ENCODE measurements at places on chromosomes 6 and 20.

DNA sequence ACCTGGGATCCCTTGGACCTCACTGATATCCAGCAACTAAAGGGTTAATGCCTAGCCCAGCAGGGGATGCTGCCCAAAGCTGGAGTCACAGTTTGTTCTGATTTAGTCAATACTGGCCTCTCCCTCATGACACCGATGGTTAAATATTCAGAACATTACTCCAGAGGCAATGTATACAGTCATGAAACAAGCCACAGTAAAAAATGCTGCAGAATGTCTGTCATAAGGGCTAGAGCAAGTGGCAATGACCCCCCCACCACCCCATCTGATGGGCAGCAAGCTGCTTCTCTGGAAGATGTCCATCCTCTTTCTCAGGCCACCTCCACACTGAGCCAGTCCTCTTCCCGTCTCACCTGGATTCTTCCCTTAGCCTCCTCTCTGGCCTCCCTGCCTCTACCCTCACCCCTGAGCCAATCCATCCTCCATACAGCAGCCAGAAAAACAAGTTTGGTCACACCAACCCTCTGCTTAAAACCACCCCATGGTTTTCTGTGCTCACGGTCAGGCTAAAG is 99.0 kb upstream of the KCNG1 start:
- DNase-seq = no peak

DNA sequence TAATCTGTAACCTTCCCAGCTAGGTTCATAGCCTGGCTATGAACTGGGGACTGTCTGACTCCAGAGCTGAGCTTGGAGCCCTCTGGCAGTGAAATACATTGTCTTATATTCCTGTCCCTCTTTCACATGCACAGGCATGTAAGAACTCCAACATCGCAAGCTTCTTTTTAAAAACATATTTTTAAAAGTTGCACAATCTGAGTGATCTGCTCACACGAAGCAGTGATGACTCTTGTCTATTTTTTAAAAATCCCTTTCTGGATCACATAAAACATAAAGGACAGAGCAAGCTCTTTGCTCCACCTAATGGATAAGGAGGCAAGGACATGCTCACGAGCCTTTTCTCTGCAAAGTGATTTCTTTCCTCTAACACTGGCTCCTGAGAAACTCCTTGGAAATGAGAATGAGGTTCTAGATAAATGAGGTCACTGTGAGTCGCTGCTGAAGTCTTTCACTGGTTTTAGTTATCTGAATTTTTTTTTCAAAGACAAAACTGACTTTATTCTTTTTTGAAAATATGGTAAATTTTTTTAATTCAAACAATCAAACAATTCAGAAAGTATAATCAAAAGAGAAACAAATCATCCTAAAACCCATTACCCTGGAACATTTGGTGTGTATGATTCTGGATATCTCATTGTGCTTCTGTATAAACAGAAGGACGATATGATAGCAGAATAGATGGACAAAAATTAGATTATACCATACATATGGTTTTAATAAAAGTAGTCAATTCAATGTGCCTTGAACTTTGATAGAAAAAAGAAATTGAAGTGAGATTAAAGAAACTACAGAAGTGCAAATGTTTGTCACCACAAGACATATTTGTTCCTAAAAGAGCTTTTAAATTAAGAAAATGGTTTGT is 30.8 kb downstream of the IL20RA start:
- DNase-seq = peak; percentile 57

DNA sequence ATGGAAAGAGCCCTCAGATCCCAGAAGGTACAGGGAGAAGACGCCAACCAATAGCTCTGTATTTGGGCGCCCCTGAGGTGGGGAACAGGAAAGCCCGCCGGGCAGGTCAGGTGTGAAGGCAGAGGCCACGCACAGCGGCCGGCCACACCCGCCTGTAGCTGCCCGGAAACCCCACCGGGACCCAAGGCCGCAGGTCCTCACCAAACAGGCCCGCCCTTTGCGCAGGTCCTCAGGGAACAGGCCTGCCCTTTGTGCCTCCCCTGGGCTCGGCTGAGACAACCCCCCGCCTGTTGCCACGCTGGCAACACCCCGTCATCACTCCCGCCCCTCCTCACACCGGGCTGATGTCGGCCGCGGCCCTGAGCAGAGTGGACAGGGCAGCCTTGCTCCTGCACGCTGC is 44.9 kb upstream of the CHRNA4 start:
- DNase-seq = no peak

DNA sequence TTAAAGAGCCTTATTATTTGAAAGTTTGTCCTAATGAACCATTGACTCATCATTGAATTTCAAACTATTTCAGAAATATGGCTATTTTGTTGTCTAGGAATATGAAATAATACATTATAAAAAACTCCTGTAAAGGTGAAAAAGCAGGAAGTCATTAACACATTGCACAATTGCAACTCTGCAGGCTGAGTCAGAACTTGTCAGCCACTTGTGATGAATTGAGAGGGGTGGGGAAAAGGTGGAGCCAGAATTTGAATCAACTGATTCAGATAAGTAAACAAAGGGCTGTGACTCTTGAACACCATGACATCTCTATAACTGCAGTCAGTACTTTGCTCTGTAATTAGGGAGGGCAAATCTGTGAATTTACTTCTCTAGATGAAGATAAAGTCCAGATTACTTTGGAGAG is 6.0 kb downstream of the C6orf141 start:
- DNase-seq = peak; percentile 81

DNA sequence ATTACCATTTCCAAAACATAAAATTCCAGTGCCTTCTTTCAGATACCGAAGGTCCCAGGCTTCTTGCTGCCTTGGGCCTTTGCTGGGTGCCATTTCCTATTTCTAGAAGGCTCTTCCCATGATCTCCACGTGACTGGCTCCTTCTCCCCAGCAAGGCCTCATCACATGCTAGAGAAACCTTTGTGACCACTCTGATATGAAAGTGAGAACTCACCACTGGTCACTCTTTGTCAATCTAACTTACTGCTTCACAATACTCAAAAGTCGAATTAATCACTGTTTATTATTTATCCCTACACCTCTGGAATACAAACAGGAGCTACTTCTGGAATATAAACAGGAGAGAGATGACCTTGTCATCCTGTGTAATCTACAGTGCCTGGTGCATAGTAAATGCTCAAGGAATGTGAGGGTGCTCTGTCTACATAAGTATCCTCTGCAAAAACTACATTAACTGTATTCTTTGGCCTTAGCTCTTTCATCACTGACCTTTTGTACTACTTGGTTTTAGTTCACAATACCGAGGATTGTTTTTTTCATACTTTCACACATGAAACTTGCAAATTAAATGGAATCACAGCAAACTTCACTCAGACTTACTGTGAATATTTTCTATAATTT is 1.6 kb downstream of the STX7 start:
- DNase-seq = no peak

DNA sequence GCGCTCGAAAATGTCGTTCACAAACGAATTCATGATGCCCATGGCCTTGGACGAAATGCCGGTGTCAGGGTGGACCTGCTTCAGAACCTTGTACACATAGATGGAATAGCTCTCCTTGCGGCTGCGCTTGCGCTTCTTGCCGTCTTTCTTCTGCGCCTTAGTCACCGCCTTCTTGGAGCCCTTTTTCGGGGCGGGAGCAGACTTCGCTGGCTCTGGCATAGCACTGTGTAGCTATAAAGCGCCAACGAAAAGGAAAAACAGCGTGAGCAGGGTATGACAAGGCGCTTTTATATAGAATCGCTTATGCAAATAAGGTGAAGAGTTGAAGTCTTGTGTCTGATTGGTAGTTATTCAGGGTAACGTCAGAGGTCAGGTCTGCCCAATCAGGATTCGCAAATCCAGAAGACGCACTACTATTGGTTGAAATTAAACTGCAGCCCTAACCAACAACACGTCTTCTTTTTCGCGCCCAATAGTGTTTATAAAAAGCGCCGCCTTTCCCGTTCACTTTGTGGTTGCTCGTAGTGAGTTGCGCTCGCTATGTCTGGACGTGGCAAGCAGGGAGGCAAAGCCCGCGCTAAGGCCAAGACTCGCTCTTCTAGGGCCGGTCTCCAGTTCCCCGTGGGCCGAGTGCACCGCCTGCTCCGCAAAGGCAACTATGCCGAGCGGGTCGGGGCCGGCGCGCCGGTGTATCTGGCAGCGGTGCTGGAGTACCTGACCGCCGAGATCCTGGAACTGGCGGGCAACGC is 114.8 kb upstream of the PRSS16 start:
- peak; percentile 97 for DNase-seq

- peak; percentile 29 for DNase-seq
Measured at GRCh38 chr6:69164564-69165229, 529.6 kb downstream of the ADGRB3 start.

DNA sequence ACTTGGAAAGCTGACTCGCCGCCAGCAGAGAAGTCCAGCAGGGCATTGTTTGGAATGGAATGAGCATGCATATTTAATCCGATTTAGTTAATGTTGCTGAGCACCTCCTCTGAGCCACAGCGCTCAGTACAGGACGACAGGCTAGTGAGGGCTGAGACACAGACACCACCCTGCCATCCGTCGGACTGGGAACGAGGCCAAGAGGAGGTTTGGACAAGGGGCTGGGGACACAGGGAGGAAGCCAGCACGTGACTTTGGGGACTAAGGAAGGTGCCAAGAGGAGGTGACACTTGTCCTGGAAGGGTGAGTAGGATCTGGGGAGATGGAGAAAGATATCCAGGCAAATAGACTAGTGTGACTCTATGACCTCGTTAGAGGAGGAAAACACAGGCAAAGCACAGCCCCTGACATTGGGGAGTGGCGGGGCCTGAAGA is 152.5 kb upstream of the ECI2 start:
- DNase-seq = no peak

DNA sequence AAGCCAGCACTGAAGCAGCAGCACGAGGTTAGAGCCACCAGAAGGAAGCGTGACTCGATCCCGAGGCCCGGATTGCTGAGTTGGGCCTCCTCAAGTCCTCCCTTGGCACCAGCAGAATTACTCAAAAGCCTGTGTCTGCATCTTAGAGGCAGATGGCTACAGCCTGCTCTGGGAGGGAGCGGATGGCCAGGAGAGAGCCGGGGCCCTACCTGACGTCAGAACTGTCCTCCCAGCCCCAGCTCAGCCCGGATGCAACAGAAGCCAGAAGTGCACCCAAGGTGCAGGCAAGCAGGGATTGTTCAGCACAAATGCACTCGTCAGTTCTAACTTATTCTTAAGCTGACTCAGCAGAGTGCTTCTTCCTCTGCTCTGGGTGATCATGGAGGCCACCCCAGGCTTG is 155.5 kb upstream of the RPS6KA2 start:
- DNase-seq = no peak

DNA sequence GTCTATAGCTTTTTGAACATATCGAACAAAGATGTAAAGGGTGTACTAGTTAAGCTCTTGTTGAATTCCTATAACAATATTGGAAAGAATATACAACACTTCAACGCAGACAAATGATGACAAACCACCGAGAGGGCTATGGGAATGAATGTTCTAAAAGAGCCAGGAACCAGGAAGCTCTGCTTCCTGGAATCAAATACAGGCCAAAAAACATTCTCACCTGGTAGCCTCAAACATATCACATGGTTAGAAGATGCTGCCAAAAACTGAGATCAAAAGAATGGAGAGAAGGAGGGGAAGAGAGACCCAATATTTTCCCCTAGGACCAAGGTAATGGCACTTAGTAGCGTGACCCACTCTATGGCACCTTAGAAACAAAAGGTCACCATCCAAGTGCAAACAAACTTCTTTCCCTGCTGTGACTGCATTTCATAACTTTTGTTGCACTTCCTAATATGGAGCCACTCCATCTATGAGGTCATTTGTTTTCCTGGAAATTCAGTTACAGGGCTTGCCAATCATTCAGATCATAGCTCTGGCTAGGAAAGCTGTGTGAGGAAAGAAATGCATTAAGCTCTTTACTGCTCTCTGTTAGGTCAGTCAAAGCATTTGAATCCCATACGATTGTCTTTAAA is 199.2 kb upstream of the NT5E start:
- no peak for DNase-seq

- DNase-seq = peak; percentile 33
Measured at GRCh38 chr20:4592316-4593148, 129.2 kb upstream of the PRND start.

DNA sequence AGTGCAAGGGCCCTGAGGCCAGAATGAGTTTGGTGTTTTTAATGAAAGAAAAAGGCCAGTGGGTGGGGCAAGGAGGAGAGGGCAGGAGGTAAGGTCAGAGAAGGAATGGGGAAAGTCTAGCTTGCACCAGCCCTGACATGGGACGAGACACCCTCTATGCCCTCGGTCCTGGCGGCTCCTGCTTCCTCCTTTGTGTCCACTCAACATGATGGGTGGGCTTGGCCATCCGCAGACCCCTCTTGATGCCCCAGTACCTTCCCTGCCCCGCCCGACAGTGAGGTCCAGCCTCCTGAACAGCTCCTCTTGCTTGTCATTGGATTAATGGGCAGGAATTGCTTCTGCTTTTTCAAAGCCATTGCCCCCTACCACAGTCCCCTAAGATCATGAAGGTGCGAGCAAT is 33.6 kb upstream of the ANGPT4 start:
- no peak for DNase-seq

DNA sequence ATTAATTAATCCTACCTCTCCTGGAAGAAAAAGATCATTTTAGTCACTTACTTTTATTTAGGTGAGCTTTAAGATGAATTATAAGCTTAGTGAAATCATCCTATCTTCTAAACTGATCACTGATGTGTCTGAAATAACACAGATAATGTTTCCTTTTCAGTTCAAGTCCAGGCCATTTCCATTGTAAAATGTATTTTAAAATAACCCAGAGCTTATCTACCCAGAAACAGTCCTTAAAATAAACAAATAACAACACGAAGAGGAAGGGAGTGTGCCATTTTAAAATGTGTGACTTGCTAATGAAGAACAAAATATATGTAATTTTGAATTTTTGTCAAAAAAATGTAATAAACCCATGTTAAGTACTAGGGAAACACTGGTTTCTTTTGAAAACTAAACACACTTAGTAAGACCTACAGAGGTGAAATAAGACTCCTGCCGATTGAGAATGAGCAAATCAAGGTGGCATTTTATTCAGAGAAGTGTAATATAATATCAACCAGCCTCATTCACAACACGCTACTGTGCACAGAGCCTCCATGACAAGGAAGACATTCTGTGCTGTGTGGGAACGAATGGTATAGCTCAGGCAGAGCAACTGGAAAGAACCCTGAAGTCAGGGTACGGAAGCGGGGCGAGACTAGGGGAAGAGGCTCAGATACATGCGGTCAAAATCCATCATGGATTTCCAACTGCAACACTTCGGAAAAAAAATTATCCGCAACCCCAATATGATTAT is 7.7 kb downstream of the LRP11 start:
- DNase-seq = no peak

- peak; percentile 82 for DNase-seq
Measured at GRCh38 chr6:83708970-83709747, at the start of gene SNAP91. Gene SNAP91, minus strand, starts transcription at chr6:83709101. Its CDS starts 1,174 bp downstream, at chr6:83707927.

GRCh38 chr6:82072751-82073150 is 174.8 kb downstream of the IBTK start:
- no peak for DNase-seq

GRCh38 chr6:31378062-31378720 is 21.2 kb upstream of the HLA-B start:
- DNase-seq = no peak

GRCh38 chr6:91865889-91866288 is 1279.0 kb upstream of the MAP3K7 start:
- no peak for DNase-seq

DNA sequence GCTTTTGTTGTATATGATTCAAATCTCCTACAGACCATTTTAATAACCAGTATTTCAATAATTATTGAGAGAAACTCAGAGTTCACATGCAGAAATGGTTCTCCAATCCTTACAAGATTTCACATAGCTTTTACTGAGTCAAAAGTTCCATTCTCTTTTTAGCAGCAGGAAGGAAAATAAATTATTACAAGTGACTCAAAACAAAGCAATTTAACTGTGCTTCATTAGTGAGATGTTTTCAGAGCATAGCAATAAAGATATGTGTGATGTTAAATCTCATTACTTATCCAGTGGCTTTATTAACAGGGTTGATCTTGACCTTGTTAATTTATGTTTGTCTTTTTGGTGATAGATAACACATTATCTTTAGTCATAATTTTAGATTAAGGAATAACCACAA is 22.0 kb downstream of the KIF13A start:
- DNase-seq = no peak
